Neural crest cell (in vitro differentiated cells): ENCODE measurements at places on chromosomes 2 and 18.

DNA sequence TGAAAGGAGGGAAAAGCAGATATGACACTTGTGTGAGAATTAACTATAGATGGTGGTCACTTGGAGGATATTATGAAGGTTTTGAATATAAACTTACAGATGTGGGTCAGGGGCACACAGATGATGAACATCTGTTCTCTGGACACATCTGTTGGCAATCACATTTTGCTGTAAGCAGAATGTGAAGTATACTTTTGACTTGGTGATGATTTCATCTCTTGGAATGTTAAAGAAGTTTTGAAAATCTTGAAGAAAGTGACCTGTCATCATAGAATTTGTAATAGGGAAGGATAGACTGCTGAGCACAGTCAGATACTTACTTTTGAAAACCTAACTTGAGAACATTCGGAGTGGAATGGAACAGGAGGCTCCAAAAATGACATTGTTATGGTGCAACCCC lies 40.2 kb downstream of the PIKFYVE start:
- no peak for DNase-seq

DNA sequence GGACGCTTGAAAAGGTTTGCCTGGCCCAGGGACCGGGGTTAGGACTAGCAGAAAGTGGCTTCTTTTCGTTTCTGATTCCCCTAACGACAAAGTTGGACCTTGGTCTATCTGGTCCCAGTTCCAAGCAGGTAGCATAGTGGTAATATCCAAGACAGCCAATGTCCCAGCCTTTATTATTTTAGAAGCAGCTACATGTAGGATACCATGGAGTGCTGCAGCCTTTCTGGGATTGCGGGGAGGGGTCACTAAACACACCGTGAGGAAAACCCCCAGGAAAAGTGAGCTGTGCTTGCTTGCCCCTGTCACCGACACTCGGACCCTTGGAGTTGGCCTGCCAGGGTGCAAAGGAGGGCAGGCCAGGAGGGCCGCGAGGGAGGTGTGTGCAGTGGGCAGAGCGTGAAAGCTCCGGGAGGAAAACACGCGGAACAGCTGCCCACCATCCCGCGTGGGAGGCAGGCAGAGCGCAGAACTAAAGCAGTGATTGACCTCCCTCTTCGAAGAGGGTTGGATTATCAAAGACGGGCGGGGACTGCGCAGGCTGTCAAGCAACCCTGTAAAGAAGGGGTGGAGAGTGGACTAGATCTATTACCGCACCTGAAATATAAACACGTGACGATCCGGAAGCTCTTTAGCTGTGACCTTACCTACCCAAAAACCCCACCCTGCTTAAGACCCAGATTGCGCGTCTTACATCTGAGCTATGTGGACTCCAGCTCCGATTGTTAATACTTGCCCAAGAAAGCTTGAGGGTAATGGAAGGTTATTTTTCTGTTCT lies 624 bp upstream of the MAP4K3 start:
- DNase-seq: no peak

DNA sequence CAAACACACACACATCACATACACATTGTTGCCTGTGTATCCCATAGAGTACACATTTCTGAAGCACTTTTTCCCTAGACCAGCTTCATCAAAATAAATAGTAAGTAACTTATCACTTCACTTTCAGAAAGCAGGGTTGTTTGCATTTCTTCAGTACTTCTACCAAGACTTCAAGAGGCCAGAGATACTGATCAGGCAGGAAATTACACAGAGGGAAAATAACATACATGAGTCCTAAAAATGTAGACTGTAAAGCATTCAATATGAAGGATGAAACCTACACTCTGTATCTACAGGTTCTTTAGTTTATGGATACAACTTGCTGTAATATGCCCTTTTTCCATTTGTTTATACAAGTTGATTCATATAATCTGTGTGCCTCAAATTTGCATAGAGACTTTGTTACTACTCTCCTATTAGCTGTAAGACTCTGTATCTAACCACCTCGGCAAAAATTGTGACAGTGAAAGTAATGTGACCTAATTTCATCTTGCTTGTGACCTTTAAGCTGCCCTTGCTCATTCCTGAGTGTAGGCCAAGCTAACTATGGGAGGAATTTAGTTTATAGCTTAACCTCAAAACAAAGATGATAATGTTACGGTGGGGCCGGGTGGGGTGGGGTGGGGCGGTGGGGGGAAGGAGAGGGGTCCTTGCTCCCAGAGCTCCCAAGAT lies 228.9 kb upstream of the SPOPL start:
- DNase-seq: no peak

DNA sequence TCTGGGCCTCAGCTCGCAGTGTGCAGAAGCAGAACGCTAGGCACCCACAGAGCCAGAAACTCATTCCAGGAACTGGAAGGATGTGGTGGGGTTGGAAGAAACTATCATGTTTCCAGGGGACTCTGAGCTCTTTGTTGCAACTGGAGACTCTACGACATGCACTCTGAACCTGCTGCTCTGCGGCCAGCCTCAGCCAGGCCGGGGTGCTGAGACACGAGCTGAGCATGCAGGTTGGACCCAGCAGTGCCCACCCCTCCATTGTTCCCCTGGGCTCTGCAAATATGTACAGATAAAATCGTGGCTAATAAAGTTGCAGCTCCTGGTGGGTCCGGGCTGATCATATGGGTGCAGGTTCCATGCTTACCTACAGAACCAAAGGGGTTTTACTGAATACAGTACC lies 37.6 kb upstream of the ARL4C start:
- DNase-seq: no peak

GRCh38 chr2:216637472-216637871 lies 4.3 kb downstream of the IGFBP2 start:
- no peak for DNase-seq

DNA sequence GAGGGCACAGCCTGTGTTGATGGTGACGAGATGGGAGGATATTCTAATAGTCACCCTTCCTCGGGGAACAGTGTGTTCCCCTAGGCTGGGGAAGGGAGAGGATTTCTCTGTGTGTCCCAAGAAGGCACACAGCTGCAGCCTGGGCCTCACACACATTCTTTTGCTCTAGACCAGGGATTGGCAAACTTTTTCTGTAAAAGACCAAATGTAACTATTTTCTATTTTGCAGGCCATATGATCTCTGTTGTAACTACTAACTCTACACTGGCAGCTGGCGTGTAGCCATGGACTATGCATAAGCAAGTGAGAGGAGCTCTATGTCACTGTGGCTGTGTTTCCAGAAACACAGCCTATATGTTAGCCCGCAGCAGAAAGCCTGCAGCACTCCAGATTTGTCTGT lies 65.8 kb downstream of the ARHGAP28 start:
- no peak for DNase-seq

DNA sequence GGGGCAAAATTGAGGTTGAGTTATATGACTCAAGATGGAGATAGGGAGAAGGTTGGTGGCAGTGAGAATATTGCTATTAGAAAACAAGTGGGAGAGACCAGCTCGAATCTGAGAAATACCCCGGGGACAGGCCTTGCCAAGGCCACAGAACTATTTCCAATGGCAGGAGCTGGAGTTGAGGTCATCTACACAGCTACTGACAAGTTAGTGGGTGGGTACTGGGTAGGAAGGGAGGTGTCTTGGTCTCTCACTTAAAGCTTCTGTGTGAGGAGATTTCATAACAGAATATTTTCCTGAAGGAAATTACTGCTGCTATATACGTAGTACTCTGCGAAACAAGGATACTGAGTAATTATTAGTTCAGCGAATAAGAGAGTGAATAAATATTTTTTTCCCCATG lies 69.4 kb upstream of the ITPRID2 start:
- DNase-seq: no peak
